ENCODE measurements at places on chromosomes 4 and X.

- DNase-seq = no peak
These were observed 72.1 kb downstream of the ARHGEF38 start for GRCh38 chr4:105624530-105624929.

DNA sequence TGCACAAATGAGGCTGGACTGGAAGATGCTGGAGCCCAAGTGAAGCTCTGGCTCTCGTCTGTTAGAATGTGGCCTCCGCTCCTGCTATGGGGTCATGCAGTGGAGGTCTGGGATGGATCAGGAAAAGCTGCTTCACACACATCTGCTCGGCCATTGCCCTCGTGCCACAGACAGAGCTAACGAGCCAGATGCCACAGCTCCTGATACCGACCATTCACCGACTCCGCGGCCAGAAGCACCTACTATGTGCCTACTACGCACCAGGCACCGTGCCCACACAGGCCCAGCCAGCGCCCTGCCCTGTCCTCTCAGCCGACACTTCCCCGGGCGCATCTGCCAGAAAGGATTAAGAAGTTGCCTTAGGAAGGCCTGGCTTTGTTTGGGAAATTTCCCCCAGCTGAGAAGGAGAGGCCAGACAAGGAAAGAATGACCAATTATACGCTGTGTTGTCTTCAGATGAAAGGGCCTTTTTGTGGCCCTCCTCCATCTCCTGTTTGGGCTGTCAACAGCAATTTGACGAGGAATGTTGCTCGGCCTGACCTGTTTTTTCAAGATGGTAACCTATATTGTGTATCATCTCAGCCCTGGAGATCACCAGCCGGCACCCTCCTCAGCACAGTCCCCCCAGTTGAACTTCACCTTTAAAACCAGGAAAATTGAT lies 34.3 kb downstream of the HMX1 start:
- no peak for DNase-seq

- DNase-seq = no peak
These were observed 971.1 kb upstream of the HS3ST1 start for GRCh38 chr4:12399781-12400180.

DNA sequence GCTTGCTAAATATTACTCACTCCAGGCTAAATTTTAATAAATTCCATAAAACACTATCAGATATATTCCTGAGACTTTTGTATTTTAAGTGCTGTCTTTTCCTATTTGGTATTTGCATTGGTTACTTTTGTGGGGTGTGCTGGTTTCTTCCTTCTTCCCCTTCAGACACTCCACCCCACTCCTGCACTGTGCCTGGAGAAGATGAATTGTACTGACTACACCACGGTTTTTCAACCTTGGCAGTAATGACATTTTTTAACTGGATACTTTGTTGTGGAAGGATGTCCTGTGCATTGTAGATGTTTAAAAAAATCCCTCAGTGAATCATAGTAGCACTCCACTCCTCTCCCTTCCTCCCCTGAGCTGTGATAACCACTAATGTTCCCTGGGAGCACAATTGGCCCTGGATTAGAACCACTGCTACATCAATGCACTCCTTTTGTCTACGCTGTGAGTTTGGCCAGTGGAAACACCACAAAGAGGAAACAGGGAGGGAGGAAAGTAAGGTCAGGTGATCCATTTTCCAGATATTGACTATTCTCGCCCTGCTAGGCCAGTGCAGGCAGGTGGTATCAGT lies 36.3 kb downstream of the SNCA start:
- DNase-seq = no peak

DNA sequence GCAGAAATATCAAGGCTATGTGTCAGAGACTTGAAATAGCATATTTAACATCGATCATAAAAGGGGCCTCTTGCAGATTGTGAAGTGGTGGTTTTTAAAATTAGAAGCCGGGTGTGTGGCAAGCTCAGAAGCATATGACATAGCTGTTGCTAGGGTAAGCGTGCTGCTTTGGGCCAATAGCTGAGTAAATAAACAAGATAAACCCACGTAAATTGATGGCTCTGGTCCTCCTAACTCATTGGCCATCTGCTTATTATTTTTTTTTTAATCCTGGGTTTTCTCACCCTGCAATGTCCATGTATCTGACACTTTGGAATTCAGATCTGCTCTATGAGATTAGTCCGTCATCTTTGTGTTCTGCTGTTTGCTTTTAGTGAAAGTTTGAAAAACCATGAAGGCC lies 32.6 kb upstream of the STOX2 start:
- DNase-seq = no peak

- no peak for DNase-seq
These were observed 24.4 kb upstream of the PLA2G12A start for GRCh38 chr4:109754093-109754857.

DNA sequence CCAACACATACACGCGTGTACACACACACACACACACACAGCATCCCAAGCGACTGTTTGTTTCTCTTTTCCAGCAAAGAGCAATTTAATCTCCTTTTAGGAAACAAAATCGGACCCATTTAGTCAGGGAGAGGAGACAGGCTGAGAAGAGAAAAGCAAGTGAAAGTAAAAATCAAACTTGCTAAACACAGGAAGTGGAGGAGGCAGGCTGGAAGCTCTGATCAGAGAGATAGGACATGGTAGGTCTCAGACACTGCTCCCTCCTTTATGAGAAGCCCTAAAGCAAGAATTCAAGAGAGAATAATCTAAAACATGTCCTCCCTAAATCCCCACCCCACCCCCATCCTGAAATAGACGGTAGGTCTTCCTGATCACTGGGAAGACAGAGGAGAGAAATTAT lies 62.3 kb downstream of the GPC3 start:
- no peak for DNase-seq

GRCh38 chr4:2666722-2667247 lies 89.4 kb downstream of the TNIP2 start:
- no peak for DNase-seq

GRCh38 chr4:105652286-105652888 lies 56.1 kb downstream of the INTS12 start:
- DNase-seq = no peak
